ENCODE measurements at places on chromosomes 12 and 14.

GRCh38 chr12:64385468-64385867 lies 5.1 kb downstream of the C12orf56 start:
- DNase-seq: no peak

- no peak for DNase-seq
These were observed 428.2 kb downstream of the ATP23 start for GRCh38 chr12:58369576-58369975.

DNA sequence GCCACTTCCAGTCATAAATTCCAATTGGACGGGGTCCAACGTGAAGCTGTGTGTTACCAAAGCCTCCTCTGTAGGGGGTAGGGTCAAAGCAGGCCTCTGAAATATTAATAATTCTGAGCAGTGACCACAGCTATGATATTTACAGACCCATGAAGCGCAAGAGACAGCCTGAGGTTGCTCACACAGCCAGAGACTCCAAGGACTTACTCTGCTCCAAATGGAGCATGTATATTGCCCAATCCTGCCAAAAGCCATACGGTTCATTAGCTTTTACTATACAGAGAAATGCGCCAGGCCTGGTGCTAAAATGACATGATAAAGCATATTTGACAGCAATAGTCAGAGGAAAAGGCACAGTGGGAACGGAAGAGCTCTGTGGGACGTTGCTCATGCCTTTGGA lies 151.3 kb downstream of the PAH start:
- DNase-seq: no peak

- DNase-seq: no peak
These were observed 154.5 kb downstream of the EGLN3 start for GRCh38 chr14:33796356-33796755.

DNA sequence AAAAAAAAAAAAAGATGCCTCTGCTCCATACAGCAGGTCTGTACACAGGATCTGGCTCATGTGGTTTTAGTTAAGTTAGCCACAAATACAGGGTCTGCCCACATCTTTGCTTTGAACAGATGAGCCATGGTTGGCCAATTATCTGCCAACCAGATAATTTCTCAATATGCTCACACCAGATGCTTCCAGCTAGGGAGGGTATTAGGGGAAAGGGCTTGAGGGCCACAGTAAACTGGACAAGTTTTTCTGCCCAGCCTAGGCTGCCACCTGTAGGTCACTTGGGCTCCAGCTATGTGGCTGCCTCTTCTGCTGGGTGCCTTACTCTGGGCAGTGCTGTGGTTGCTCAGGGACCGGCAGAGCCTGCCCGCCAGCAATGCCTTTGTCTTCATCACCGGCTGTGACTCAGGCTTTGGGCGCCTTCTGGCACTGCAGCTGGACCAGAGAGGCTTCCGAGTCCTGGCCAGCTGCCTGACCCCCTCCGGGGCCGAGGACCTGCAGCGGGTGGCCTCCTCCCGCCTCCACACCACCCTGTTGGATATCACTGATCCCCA lies 776 bp downstream of the RDH5 start:
- DNase-seq: peak; percentile 73

- DNase-seq: peak; percentile 22
These were observed 220 bp upstream of the KRT83 start for GRCh38 chr12:52321418-52321817.

GRCh38 chr14:94356379-94357056 lies 31.9 kb downstream of the SERPINA1 start:
- DNase-seq: no peak

DNA sequence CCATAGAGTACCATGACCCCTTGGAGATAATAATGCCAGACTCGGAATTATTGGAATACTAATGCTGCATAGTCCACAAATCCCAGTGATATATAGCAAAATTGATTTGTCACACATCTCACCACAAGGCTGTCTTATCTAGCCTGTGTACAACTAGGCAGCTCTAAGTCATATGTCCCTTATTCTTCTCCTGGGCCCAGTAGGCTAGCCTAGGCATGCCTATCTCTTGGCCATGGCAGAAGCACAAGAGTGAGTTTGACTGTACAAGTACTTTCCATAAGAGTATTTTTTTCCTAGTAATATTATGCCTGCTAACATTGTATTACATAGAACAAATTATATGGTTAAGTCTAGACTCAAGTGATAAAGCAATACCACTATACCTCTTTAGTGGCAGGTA lies 1122.1 kb upstream of the SEL1L start:
- DNase-seq: no peak

DNA sequence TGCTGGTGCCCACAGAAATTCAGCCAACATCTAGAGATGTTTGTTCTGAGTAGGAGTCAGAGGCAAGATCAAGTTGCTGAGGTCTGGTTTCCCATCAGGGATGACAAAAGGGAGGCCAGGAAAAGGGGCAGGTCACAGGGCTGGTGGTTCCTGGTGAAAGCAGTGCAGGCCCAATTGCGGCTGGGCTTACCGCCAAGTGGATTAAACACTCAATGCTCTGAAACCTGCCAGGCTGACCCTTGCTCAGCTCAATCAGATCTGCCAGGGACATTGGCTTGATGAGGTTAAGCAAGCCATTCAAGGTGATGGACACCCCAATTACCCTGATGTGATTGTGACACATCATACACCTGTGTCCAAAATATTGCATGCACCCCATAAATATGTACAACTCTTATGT lies 5.5 kb upstream of the OAS1 start:
- DNase-seq: no peak

- no peak for DNase-seq
These were observed 19.0 kb downstream of the NOC4L start for GRCh38 chr12:132163041-132163910.

DNA sequence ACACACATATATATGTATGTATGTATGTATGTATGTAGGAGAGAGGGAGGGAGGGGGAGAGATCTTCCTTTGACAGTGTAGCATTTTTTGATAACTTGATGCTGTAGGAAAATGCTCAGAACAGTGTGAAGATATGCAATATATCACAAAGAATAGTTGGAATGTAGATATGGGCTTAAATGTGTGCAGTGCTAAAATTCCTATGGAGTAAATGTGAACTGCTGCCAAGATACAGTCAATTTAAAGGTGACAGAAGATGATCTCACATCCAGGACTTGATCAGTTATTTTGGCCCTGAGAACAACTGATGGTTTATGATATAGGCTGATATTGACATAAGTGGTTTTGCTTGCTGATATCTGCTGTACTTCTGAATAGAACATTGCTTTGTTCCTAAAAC lies 84.2 kb downstream of the DAAM1 start:
- no peak for DNase-seq

DNA sequence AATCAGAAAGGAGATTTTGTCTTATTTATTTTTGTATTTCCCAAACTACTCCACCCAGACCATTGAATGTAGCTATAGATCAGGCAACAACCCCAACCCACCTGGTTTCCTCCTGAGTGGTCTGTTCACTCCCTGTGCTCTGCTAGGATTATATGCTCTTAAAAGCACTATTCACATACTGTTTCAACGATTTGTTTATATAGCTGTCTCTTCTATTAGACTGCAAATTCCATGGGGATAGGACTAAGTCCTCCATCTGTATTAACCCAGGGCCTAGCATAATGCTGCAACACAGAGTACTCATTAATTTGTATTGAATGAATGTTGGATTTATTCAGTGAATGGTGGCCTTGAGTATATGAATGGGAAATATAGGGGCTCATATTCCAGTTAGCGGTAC lies 307.6 kb downstream of the RAD51B start:
- no peak for DNase-seq

GRCh38 chr12:29071099-29071498 lies 78.0 kb upstream of the FAR2 start:
- DNase-seq: no peak

- DNase-seq: no peak
These were observed 145.2 kb upstream of the BTG1 start for GRCh38 chr12:92290886-92291285.

DNA sequence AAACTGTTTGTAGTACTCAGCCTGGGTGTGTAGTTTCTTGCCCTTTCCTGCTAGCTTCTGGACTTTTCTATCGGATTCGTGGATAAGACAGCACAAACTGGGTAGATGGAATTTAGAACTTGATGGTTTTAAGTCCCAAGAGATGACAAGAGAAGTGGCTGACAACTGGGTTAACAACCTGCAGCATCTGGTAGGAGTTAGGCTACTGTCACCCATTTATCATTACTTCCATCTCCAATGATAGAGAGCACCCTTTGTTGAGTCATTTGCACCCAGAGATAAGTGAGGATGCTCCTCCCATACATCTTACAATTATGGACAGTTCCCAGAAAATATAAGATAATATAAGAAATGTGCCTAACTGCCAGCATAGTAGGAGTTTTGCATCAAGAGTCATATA lies 50.2 kb upstream of the FLRT2 start:
- DNase-seq: no peak

- no peak for DNase-seq
These were observed 9.5 kb upstream of the PGF start for GRCh38 chr14:74964787-74965485.

GRCh38 chr12:70686907-70687306 lies 49.7 kb upstream of the PTPRB start:
- DNase-seq: no peak

- DNase-seq: no peak
These were observed 14.5 kb downstream of the KRT83 start for GRCh38 chr12:52306731-52307130.

DNA sequence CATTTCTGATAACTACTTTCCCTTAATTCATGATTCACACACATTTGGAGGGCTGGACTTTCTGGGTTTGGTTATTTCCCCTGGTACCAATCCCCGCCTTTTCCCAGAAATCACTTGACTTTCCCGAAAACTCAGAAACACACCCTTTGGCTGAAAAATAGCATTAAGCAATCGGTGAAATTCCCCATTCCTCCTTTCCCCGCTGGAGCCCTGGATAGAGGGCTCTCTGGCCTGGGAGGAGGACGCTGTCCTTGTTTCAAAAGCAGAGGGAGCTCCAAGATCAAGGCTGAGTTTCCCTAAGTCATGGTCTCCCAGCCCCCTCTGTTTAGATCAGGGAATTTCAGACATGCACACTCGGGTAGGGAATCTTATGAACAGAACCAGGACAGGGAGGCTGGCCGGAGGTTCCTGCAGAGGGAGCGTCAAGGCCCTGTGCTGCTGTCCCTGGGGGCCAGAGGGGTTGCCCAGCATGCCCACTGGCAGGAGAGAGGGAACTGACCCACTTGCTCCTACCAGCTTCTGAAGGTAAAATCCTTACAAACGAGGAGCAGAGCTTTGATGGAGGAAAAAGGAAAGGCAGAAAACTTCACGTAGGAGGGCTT lies at the start of gene C1S:
Gene C1S, plus strand, starts transcription at position 366 of the 602 bp plus-strand sequence. CDS start 1,195 bp downstream, outside the sequence.
- no peak for DNase-seq

- DNase-seq: no peak
These were observed 345.3 kb downstream of the NUAK1 start for GRCh38 chr12:105793421-105793820.

DNA sequence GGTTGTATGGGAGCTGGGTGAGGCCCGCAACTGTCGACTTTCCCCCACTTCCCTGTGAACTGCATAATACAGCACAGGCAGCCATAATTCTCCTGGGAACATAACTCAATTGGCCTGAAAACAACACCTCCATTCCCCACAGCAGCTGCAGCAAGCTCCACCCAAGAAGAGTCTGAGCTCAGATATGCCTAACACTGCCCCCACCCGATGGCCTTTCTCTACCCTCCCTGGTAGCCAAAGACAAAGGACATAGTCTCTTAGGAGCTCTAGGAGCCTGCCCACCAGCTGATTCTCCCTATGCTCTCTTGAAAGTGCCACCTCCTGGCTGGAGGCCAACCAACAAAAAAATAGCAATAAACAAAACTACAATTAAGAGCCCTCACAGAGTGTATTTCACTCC lies 542.7 kb upstream of the LMO3 start:
- no peak for DNase-seq

DNA sequence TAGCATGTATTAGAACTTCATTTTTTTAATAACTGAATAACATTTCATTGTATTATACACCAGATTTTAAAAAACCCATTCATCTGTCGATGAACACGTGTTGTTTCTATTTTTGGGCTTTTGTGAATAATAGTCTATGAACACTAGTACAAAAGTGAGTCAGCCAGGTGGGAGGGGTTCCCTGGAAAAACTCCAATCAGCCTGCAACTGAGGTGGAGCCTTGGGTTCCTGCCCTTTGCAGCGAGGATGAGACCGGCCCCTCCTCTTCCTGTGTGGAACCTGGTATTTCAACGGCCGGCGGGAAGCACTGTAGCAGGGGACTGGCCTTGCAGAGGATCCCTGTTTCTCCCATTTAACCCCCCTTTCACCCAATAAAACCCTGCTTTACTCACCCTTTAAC lies 56.1 kb downstream of the LMNTD1 start:
- peak; percentile 60 for DNase-seq

- no peak for DNase-seq
These were observed 30.0 kb downstream of the ALX1 start for GRCh38 chr12:85310025-85310424.

GRCh38 chr12:123260081-123260480 lies 11.6 kb downstream of the CDK2AP1 start:
- no peak for DNase-seq

DNA sequence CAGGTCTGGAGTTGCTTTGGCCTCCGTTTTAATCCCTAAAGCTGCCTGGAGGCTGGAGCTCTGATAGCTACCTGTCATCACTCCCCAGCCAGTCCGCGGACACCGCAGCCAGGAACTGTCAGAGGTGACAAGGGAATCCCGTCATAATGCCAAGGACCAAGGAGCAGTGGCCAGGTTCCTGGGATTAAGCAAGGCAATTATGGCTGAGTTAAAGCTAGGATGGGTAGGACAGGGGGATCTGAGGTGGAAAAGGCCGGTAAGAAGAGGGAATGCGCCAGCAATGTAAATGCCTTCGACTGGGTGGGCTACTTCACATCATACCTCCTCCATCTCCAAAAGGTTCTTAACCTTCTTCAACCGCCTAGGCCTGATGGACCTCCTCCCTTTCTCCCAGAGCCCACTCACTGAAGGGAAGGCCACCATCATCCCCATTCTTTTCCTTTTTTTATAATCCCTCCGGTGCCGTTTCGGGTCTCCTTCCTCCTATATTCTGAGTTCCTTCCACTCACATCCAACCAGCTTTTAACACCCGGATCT lies 1.9 kb downstream of the PPP1R3E start:
- DNase-seq: peak; percentile 18

DNA sequence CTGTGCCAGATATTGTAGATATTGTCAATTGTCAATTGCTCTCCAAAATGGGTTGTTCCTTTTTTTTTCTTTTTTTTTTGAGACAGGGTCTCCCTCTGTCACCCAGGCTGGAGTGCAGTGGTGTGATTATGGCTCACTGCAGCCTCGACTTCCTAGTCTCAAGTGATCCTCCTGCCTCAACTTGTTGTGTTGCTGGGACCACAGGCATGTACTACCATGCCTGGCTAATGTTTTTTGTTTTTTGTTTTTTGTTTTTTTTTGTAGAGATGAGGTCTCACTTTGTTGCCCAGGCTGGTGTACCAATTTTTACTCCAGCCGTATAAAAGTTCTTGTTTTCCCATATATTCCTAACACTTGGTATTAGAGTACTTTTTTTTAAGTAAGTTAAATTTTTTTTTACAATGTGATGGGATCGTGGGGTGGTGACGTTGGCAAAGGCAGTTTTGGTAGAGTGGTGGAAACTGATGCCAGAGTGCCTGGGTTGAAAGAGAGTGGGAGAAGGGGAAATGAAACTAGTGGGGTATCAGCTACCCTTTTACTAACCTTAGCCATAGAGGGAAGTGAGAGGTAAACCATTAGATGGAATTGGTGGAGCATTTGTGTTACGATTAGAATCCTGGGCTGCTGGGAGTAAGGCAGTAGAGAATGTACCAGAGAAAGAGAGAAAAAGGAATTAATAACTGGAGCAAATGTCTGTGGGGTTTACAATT lies 33.0 kb upstream of the CFAP54 start:
- DNase-seq: no peak

- DNase-seq: no peak
These were observed 7.5 kb upstream of the ETFBKMT start for GRCh38 chr12:31651893-31652521.

- no peak for DNase-seq
These were observed 22.6 kb upstream of the LRP1-AS start for GRCh38 chr12:57169969-57170368.

Data from head of caudate nucleus (tissue), 42 donors.